ENCODE measurements at places on chromosomes 3 and 15.

GRCh38 chr15:73954188-73955145 lies 28.2 kb downstream of the LOXL1 start:
- no peak for DNase-seq

DNA sequence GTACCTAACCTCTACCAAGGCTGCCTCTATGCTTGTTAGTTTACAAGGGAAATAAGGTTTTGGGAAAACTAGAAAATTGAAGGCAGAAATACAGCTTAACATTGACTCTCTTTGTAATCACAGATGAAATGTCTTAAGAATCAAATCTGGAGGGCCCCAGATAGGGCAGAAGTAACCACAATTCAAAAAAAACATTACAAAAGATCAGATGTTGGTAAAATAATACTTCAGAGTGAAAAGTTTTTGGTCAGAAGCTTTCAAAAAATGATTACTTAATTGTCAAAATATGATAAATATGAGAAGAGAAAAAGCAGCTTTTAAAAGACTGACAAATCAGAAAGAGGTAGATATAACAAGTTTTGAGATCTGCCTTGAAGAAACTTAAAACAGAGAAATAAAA lies 425.1 kb upstream of the NECTIN3 start:
- DNase-seq: no peak

- DNase-seq: no peak
Observed at GRCh38 chr15:96860741-96861140, 530.2 kb downstream of the NR2F2 start.

GRCh38 chr3:179247289-179248015 lies 3.5 kb downstream of the KCNMB3 start:
- DNase-seq: no peak

DNA sequence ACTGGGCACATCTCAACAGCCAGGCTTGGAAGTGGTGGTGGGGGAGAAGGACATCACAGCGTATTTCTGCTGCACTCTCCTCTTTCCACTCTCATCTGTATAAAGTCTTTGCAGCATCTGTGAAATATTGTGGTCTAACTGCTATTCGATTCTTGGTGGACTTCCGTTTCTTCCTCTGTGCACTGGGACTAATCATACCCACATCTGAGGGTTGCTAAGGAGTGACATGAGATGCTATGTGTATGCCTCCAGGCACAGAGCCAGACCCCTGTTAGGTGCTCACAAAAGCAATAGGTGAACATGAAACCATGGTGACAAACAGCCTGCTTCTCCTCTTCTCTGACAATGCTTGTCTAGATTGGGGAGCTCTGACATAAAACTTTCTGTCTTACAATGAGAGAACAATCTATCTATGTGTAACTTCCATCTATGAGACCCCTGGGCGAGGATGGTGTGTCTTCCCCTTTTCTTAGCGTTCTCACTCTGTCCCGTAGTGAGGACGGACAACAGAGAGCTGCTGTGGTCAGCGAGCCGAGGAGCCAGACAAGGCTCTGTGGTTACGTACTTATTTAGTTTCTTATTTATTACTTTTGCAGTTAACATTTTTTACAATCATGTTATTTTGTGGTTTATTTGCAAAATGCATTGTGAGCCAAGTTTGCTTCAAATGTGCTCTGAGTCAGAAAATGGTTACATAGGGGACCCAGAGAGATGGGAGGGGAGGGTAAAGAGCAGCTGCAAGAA lies 196.7 kb upstream of the TPRG1 start:
- DNase-seq: no peak

DNA sequence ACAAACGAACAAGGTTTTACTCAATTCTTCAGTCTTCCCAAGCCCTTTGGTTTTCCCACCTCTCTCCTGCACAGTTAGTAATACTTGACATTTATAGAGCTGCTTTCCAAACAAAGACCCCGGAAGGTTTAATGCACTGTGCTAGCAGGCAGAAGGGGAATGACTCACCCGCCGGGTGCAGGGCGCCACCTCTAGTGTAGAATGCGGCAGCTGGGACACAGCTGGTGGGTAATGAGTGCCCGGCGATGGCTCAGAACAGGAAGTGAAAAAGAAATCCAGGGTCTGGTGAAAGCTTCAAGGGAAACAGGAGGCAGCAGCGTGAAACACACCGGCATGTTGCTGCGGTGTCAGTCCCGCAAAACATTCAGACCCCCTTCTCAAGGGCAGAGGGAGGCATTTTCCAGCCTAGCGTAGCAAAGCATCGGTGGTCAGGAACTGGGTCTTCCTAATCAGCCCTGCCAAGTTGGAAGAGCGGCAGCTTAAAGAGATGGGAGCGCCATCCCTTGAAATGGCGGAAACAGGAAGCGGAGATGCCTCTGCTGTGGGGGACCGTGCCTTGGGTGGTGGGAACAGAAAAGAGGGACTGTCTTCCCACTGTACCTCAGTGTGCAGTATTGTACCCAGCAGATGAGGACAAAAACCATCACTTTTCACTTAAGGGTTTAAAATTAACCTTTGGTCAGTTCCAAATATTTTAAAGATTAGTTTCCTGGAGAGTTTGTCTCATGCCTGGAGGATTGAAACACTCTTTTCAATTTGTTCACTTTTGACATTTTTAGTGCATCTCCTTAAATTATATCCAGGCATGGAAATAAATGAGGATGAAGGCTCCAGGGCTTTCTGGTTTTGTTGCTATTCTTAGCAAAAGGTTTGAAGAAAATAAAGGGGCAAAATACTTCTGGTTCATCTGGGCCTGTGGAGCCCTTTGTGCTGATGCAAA lies 160.7 kb upstream of the MCTP2 start:
- DNase-seq: no peak

- no peak for DNase-seq
Observed at GRCh38 chr3:64074895-64075679, 51.8 kb upstream of the PSMD6 start.

GRCh38 chr3:138025553-138025952 lies 15.6 kb downstream of the CLDN18 start:
- DNase-seq: no peak

GRCh38 chr3:42732196-42732828 lies 29.7 kb upstream of the HHATL start:
- no peak for DNase-seq

DNA sequence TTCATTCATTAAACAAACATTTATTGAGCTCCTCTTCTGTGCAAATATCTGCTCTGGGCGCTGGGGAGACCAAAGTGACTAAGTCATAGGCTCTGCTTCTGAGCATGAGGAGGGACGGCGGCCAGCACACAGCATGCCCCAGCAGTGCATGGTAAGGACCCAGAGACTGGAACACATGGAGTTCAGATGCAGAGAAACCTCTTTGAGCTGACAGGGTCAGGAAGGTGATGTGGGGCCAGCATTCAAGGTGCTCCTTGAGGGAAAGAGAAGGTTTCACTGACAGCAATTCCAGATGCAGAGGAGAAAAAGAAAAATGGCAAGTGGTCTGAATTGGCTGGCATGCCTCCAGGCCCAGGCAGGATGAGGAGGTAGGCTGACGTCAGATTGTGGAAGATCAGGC lies 234.5 kb downstream of the UACA start:
- no peak for DNase-seq

- no peak for DNase-seq
Observed at GRCh38 chr3:155089495-155089894, 9.4 kb downstream of the MME start.

DNA sequence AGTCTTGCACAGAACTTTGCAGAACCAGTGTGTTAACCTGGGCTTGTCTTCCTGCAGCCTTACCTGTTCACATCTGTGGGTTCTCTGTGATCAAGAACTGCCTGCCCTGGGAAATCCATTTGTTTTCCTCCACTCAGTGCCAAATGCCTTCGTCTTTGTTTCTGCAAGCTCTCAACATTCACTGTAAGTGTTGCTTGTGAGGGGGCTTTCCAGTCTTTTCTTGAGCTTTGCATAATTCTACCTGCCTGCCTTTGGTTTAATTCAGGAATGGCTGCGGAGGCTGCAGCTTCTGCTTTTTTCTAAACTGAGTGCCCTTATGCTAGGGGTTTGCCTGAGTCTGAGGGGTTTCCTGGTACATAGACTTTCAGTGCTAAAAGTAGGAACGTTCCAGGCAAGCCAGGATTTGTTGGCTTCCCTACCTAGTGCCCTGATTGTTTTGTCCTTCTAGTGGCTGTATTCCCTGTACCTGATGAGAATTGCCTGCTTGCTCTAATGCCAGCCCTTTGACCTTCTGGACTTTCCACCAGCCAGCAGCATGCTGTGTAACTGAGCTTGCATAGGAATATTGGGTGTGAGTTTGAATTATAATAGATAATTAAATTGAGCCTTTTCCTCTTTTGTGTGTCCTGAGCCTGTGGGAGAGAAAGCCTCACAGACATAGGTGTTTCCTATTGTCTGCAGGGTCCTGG lies 96.6 kb upstream of the CLSTN2 start:
- no peak for DNase-seq

- peak; percentile 28 for DNase-seq
Observed at GRCh38 chr3:179653096-179653797, 407 bp downstream of the USP13 start.

DNA sequence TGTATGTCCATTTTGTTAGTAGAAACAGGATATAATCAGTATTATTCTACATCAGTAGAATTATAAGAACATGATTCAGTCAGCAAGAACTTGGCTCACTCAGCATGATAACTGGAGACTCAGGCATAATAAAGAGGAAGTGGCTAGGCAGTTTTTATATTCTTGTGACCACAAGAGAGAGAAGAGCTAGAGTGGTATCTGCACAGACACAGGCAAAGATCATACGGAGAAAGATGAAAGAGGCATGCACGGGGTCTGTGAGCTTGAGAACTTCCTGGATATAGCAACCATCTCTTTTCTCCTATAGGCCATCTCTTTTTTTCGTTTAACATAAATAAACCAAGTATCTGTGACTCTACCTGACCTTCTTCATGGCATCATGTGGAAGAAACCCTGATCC lies 46.8 kb downstream of the MYO5A start:
- DNase-seq: no peak

DNA sequence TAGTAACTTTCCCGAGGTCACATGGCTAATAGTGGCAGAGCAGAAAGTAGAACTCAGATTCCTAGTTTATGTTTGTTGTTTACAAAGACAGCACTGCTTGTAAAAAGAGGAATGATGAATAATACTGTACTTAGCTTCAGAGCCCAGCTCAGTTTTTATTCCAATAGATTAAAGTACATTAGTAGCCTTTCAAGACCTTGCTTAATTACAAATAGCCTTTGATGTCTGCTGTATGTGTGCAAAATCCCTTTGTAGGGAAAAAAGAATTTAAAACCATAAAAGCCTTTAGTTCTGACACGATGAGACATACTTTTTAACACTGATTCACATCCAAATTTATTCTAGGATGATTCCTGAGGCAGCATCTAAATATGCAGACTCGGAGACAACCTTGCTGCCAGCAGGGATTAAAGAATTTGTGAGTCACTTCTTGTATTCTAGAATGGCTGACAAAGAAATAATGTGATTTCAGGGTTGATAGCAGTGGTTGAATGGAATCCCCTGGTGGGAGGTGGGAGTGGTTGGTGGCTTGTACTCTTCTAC lies 324.2 kb upstream of the TGFBR2 start:
- DNase-seq: no peak

GRCh38 chr3:153970047-153970446 lies 151.1 kb upstream of the ARHGEF26 start:
- no peak for DNase-seq

DNA sequence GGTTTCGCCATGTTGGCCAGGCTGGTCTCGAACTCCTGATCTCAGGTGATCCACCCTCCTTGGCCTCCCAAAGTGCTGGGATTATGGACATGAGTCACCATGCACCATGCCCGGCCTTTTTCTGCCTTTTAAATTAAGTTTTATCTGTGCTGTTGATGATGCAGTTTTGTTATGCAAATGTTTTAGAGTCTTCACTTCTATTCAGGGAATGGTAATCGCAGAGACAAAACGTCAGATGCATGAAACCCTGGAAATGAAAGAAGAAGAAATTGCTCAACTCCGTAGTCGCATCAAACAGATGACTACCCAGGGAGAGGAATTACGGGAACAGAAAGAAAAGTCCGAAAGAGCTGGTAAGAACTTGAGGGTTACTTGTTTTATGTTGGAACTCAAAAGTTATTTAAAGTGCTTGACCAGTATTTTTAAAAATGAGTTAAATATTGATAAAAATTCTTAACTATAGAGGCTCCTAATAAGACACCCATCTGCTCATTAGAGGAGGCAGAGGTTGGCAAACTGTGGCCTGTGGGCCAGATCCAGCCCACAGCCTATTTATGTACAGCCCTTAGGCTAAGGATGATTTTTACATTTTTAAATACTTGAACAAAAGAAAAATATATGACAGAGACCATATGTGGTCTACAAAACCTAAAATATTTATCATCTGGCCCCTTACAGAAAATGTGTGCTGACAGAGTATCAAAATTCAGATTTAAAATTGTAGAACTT lies 127.8 kb upstream of the LRRFIP2 start:
- no peak for DNase-seq

- DNase-seq: no peak
Observed at GRCh38 chr3:112489674-112490479, 9.4 kb downstream of the BTLA start.

GRCh38 chr15:57149196-57149595 lies 227.1 kb upstream of the CGNL1 start:
- no peak for DNase-seq

DNA sequence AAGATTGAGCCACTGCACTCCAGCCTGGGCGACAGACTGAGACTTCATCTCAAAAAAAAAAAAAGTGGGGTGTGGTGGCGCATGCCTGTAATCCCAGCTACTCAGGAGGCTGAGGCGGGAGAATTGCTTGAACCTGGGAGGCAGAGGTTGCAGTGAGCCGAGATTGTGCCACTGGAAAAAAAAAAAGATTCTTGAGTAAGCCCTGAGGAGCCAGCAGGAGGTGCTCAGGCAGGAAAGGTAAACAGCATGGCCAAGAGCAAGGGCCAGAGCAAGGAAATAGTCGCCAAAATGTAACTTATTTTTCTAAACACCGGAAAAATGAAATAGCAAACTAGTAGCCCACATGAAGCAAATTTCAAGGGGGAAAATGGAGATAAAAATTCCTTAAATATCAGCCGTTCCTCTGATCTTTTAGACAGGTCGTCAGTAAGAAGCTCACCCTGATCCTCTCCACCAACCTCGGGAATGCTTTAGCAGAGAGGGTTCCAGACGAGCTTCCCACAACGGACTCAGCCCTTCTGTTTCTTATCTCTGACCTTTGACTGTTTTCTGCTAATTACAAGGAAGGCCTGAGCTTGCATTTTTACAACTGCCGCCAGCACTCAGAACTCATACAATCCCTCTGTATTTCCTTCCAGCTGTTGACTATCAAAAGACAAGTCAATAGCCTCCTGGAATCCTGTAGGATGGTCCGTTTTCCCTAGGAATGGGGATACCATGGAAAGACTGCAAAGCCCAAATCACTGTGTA lies 45.0 kb upstream of the AKAP13 start:
- no peak for DNase-seq

DNA sequence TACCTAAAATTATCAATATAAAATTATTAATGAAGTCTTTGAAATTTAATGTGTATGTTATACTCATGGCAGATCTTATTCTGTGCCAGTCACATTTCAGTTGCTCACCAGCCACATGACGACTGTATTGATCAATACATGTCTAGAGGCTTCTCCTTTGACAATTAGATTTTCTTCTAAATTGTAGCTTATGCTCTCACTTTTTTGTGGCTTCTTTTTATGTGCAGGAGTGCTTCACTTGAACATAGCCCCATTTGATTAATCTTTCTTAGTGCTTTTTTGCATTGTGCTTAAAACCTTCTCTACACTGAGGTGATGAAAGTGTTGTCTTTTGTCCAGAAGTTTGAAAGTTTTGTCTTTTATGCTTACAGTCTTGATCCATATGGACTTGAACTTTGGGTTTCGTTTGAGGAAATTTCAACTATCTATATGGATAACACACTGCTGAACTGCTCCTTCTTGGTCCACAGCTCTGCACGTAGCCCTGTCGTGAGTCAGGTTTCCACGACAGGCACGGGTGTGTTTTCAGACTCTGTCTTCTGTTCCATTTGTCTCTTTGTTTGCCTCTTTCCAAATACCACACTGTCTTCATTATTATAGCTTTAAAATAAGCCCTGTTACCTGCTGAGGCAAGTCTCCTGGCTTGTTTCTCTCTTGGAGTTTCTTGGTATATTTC lies 393.9 kb upstream of the CFAP20DC start:
- DNase-seq: no peak
